PC-3 (cell line): ENCODE measurements at places on chromosomes 3 and 15.
A peak's percentile ranks its signal among the peaks of the same experiment; 100 is the strongest.

- DNase-seq, result no peak
Observed at GRCh38 chr3:102193255-102193654, 241.6 kb upstream of the ZPLD1 start.

GRCh38 chr3:66980791-66981190 lies 17.3 kb upstream of the KBTBD8 start:
- no peak for DNase-seq

DNA sequence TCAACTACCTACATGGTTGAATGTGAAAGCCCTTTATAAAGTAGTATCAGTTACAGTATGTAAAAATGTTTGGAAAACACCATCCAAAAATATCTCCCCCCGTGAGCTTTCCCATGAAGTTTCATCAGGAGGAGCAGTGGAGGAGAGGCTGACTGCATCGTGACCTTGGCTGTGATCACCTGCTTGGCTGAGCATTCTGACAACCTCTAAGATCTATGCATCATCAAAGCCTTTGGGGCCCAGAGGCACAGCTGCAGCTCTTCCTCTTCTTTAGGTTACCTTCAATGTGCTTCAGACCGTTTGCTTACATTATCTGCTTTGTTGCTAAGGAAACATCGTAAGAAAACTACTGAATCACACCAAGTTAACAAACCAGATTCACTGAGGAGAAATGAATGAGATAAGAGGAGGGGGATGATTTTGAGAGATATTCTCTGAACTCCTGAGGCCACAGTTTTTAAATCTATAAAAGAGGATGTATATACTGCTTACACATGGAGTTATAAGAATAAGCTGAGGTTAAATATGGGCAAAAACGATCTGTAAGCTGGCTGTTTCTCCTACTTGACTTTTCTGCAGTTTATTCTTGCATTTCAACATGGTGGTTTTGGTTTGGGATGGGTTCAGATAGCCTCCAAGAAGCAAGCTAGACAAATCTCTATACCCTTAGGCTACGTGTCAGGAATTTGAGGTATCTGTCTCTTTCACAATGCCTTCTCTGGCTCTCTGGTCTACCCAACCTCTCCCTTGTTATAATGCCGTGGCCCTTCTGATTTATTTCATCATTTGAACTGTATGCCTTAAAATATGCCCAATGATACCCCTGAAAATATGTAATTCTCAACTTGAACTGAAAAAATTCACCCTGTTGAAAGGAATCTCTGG lies 4.0 kb downstream of the GCSAM start:
- peak; percentile 36 for DNase-seq

- no peak for DNase-seq
Observed at GRCh38 chr15:75723171-75723846, 10.7 kb upstream of the CSPG4 start.

- peak; percentile 80 for DNase-seq
Observed at GRCh38 chr15:63212050-63213004, 22.9 kb downstream of the RAB8B start.

- DNase-seq, result no peak
Observed at GRCh38 chr15:75738014-75738646, 25.5 kb upstream of the CSPG4 start.

GRCh38 chr3:119630880-119631329 lies 29.5 kb downstream of the POPDC2 start:
- DNase-seq, result no peak

DNA sequence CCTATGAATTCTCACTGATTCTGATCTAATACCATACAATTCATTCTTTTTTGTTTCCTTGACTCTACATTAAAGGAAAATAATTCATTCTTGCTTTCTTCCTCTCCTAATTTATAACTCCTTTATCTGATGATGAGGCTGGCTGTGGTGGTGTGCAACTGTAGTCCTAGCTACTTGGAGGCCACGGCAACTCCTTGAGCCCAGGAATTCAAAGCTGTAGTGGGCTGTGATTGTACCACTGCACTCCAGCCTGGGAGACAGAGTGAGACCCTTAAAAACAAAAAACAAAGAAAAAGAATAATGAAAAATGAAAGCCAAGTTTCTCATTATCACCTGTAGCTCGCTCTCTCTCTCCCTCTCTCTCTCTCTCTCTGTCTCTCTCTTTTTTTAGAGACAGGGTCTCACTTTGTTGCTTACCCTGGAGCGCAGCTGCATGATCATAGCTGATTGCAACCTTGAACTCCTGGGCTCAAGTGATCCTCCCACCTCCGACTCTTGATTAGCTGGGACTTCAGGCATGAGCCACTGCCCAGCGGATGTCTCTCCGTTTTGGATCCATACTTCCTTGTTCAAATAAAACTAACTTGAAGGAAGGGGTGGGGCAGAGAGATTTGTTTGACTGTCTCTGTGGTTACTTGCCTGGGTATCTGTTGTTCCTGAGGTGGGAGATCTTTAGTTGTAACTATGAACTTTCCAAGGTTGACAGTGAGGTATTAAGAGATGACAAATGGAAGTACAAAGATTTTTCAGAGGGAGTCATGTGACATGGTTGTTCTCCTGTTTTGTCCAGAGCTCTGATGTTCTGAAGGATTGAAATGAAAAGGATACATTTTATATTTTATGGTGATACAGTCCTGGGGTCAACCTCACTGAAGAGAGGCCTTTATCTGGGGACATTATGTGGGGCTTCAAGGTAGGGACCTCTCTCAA lies 46.9 kb downstream of the STARD9 start:
- DNase-seq, result no peak

GRCh38 chr3:74347563-74348268 lies 266.7 kb downstream of the CNTN3 start:
- no peak for DNase-seq

- DNase-seq, result no peak
Observed at GRCh38 chr15:80939216-80939615, 50.4 kb downstream of the MESD start.

GRCh38 chr3:94301366-94301765 lies 238.5 kb downstream of the NSUN3 start:
- no peak for DNase-seq

GRCh38 chr3:163382183-163382582 lies 1696.1 kb downstream of the SI start:
- no peak for DNase-seq
